Uterus (tissue), 4 donors: ENCODE measurements at places on chromosomes 1 and 21. TPM values are rescaled to one million over a fixed set of nuclear protein-coding genes. Genes with fewer than 3 reads are reported as not detected.

DNA sequence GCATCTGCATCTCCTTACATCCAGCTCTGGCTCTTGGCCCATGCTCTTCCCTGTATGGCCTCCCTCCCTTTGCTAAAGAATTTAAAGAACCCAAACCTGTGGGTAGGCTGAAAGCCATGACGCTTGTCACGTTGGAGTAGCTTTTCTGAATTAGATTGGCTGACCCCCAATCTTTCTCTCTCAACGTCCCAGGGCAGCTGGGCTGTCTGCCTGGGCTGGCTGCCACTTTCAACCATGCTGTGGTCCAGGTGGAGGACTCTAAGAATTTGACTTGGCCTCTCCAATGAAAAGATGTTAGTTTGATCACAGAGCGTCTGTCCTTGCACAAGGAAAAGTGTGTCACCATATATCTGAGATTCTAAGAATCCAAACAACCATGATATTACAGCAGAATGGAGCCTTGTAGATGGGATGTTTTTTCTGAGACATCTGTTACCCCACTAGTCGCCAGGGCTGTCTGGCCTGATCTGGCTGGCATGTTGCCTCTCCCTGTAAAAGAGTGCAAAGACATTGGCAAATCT lies 6.5 kb upstream of the IGSF3 start:
- DNase-seq: no peak

DNA sequence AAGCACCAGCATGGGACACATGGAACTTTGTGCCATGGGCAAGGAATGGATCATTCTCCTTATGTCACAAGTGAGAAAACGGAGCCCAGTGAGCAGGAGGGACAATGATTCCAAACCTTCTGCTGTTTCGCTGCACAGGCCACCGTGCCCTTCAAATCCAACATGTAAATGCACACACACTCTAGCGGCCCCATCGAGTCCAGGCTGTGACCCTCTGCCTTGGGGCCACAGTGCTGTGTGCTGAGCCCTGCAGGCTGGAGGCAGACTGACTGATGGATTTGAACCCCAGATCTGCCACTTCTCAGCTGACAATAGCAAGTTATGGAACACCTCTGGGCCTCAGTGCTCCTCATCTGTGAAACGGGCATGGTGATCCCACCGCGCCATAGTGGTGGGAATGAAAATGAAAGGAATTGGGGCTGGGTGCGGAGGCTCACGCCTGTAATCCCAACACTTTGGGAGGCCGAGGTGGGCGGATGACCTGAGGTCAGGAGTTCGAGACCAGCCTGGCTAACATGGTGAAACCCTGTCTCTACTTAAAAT lies 63.6 kb downstream of the ALPL start:
- DNase-seq: no peak

DNA sequence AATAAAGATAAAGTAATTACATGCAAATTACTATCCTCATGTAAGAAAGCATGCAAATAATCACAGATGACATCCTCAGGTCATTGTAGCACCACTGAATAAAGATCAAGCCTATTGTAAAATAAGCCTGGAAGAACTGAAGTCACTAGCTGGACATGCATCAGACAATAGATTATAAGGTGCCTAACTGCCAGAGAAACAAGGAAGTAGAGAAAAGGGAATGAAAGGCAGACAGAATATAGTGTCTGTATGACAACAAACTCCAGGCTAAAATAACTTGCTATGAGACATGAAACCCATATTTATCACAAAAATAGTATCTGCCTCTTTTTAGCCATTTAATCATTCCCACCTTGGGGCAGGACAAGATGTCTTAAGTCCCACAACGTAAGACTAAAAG lies 108.7 kb downstream of the ENAH start:
- no peak for DNase-seq

DNA sequence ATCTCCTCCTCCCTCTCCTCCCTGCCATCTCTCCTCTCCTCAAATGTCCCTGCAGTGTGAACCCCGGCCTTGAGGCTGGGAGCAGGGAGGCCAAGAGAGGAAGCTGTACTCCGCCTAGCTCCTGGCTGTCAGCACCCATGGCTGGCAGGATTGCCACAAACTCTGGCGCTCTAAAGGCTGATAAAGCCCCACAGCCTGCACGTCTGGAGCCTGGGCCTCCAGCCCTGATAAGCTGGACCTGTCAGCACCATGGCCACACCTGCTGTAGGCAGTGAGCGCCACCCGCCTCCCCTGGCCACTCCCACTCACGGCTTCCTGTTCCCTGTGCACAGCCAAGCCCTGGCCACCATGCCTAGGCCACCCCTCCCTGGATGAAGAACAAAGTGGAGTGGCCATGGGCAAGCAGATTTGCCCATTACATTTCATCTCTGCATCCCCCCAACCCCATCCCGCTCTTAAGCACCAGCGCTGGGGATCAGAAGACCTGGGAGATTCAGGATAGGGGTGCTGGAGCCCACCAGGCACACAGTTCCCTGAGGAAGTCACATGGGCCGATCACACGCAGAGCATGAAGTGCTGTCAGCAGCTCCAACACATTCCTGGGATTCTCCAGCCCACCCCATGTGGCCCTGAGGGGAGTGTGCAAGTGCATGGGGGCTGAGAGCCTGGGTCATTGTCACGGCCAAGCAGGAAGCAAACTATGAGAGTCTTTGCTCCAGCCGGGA lies 24.2 kb upstream of the NPPB start:
- DNase-seq: no peak

- DNase-seq: no peak
Measured at GRCh38 chr1:165442053-165442452, 2.9 kb downstream of the RXRG start.

DNA sequence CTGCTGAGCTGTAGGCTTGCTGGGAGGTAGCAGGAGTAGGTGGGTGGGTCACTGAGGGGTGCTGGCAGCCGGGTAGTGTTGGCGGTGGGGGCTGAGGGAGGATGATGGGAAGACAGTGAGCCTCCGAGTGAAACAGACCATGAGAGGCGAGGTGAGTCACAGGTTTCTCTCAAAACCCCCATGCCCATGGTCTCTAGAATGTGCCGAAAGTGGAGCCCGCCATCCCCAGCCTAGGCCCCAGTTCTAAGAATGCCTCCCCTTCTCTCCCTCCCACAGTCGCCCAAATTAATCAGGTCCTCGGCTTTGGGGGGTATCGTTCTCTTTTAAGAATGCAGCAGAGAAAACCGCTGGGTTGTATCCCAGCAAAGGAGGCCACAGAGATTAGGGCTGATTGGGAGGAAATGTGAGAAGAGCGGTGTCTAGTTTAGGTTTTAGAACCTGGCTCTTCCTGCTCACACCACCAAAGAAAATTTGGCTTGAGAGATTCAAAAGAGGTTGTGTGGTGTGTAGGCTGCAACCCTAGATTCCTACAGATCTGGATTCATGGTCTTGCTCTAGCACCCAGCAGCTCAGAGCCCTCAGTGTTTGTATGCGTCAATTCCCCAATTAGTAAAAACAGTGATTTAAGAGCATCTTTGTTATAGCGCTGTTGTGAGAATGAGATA lies 27.7 kb upstream of the IL19 start:
- no peak for DNase-seq

TTC22 gene
- not detected for total RNA-seq

DNA sequence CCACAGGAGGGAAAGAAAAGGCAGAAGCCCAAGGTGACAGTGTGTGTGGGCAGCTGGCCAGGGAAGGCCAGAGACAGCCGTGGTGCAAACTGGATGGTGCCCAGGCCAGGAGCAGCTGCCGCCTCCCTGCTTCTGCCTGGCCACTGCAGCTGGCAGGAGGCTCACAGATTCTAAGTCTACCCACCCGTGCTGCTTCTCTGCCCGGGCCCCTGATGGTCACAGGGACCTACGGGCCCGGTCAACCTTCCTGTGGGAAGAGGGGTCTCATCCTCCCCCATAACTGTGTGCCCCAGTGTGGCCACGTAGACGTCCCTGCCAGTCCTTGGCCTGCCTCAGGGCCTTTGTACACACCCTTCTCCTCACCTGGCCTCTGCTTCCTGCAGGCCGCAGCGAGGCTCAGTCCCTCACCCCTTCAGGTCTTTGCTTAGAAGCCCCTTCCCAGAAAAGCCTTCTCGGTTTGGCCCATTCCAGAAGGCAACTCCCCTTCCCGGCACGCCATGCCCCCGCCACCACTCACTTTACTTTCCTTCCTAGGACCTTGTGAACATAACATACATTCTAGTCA lies 192.6 kb upstream of the AJAP1 start:
- DNase-seq: no peak

DNA sequence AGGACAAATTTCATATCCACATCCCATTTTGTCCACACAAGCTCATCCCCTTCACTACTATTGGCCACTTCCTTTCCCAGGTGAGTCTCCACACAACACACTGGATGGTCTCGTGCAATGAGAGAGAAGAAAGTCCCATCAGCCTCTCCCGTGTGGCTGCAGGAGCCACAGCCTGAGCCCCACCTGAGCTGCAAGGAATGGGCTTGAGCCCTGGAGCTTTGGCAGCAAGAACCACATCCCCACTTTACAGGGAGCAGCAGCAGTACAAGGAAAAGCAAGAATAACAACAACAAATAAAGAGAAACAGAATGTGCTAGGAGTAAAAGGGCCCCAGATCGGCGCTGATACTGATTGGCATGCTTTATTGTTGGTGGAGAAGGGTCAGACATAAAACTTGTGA lies 117.7 kb downstream of the TPTE start:
- DNase-seq: no peak

DNA sequence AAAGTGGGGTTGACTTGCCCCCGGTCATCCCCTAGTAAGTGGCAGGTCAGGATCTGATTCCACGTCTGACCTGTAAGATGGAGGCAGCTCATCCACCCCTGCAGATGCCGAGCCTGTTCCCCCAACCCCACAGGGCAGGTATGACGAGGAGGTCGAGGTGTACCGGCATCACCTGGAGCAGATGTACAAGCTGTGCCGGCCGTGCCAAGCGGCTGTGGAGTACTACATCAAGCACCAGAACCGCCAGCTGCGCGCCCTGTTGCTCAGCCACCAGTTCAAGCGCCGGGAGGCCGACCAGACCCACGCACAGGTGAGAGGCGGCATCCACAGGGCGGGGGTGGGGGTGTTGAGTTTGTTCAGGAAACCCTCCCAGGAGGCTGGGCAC lies 9.6 kb downstream of the TMEM201 start:
- no peak for DNase-seq

DNA sequence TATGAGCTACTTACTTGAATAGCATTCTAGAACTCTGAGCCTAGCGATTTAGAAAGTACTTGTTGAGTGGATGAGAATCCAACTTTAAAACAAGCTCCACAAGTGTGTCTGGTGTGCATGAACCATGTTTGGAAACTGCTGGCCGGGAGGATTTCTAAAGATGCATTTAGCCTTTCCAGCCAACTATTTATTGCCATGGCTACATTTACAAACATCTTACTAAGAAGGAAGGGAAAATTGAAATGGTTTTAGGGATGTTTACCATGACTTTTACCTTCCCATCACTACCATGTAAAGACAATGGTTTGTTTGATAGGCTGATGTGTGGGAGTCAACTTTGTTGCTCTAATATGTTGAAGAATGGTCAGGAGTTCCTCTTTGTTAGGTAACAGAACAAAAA lies 37.7 kb upstream of the ARHGAP29 start:
- DNase-seq: no peak

PGBD2 gene
- total RNA-seq: 16.5 TPM

DNA sequence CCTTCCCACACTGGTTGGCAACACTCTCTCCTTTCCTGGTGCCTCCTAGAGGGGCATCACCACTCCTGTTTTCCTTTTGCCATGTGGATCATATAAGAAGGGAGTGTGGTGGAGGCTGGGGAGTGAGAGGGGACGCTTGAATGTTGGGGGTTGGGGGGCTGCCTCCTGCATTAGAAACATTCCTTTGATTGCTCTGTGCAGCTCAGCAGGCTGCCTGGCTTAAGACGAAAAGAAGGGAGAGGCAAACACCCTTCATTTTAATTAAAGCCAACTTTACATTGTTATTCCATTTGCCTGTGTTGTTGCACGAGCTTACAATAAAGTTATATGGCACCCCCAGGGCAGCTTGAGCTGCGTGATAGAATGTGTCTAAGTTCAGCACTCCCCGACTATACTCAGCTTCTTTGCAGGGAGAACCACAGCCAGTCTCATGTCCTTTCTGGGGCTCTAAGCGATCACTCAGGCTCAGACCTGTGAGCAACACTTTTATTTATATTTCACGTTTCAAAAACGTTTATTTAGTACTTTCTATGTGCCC lies 57.4 kb downstream of the FOXD2 start:
- no peak for DNase-seq

GRCh38 chr1:21366288-21366687 lies 73.6 kb upstream of the NBPF3 start:
- no peak for DNase-seq

- no peak for DNase-seq
Measured at GRCh38 chr1:239909898-239910297, 181.8 kb upstream of the FMN2 start.

DNA sequence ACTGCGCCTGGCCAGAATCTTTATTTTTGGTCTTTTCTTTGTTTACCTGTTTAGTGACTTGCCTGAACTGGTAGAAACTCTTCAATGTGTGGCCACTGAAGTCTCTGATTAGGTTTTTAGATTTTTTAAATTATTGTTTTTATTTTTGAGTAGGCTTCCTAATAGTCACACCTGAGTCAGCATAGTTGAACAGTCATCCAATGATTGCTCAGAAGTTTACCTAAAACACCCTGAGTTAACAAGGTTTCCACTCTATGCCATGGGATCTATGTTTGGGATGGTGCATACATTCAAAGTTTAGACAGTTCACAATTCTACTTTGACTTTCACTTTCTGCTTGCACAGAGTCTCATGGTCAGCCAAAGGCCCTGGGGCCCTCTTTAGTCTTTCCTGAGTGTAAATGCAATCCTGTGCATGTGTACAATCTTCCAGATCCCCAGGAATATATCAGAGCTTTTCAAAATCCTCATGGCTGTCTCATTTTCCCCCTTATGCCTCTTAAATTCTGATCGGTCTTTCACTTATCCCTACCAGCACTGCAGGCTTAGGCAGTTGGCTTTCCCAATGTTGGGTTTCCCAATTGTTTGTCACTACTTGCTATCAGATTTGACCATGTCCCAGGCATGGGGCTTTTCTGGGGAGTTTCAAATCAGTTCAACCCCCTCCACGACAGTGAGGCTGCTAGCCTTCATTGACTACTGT lies 114.4 kb upstream of the RAB3GAP2 start:
- DNase-seq: no peak

GRCh38 chr1:208437401-208437800 lies 193.2 kb upstream of the PLXNA2 start:
- no peak for DNase-seq

DNA sequence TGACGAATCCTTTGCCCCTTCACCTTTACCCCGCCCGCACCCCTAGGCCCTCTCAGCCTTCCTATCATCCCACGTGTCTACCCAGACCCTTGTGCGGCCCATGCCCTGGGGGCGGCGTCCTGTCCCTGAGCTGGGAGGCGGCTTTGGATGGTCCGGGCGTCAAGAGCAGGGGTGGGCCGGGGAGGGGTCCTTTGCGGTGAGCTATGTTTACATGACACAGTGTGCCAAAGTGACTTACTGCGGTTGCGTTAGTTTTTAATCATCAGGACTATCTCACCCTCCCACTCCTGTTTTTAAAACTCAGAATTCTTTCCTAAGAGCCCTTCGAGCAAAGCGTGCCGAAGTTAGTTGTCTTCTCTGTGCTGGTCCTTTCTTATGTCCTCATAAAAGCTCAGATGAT lies 144.6 kb downstream of the PGBD5 start:
- DNase-seq: peak; percentile 14

- no peak for DNase-seq
Measured at GRCh38 chr21:41651406-41651805, 115.4 kb downstream of the RIPK4 start.

F13B gene
- not detected for total RNA-seq

PEAR1 gene
- 21.5 TPM for total RNA-seq
